Left renal cortex interstitium (tissue), 4 donors: ENCODE measurements at places on chromosomes 1 and 21. TPM values are rescaled to one million over a fixed set of nuclear protein-coding genes. Genes with fewer than 3 reads are reported as not detected.

The SEMA6C gene
- polyA plus RNA-seq: 22.4 TPM

The COL6A2 gene
- polyA plus RNA-seq: 194 TPM

The ADAM15 gene
- 36.7 TPM for polyA plus RNA-seq

DNA sequence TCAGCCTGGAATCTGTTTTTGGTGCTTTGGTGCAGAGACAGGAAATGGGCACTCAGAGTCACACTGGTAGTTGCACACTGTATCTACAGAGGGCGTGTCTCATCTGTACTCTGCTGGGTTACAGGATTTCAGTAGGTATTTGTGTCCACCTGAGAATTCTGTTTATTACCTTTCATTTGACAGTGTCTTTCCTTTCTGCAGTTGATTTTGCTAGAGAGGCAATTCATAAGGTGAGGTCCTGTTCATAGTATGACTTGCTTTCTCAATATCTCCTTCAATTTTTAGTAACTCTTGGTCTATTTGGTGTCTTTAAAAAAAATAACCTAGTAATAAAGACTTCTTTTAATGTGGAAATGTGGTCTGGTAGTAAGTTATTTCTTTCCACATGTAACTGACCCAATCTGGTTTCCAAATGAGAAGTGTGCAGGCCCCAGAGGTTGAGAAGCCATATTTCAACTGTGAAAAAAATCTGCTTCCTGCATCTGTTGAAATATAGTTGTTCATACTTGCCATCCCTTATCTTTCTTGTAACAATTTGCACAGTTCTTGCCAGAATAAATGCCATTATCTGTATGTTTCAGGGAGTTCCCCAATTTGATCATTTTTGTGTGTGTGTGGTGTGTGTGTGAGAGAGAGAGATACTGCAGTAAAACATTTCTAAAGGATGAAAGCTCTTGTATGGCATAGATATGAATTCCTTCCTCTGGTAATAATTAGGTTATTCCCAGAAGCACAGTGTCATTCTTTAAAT is 78.4 kb upstream of the DNAJC6 start:
- DNase-seq: no peak

GRCh38 chr1:48644905-48645605 is 131.6 kb downstream of the BEND5 start:
- no peak for DNase-seq

DNA sequence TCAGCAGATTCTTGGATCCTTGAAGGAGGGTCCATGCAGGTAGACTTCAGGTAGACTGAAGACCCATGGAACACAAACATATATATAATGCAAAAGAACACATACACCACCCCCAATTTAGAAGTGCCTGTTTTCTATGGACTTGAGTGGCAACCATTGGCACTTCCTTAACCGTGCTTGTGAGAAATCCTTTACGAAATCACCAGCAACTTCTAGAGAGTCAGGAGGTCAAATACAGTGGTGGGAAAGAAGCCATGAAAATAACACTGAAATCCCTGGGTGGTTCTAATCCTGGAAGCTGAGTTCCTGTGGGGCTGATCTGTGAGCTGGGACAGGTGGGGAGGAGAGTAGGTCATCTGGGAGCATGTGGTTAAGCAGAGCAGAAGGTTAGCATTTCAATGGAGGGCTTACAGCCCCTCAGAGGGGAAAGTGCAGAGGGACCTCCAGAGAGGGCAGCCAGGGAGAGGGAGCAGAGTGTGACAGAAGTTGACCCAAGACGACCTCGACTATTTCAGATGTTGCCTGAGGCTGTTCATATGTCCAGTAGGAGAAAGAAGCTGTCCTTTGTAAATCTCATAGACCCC is 13.0 kb upstream of the IL10 start:
- no peak for DNase-seq

GRCh38 chr1:111516005-111516535 is 12.6 kb upstream of the ADORA3 start:
- no peak for DNase-seq
